ENCODE measurements at places on chromosomes 6 and 20.

- DNase-seq: no peak
Measured at GRCh38 chr6:135522965-135523692, 25.6 kb upstream of the AHI1 start.

DNA sequence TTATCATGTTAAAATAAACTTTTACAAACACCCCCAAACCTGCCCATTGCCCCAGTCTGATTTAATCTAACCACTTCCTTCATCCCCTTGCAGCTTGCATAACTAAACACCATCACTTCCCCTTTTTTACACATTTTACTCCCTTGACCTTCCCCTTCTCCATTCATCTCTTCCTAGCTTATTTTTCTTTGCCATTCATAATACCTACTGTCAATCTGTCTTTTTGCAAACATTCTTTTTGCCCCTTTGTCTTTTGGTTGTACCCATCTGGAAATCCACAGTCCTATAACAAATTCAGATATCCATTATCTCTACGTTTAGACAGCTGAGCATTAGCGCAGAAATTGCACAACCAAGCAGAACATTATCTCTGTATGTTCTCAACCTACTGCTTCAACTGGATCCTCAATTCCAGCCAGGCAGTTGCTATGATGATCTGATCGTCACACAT lies 51.2 kb downstream of the C6orf52 start:
- DNase-seq: no peak

GRCh38 chr6:129015721-129016120 lies 132.8 kb downstream of the LAMA2 start:
- no peak for DNase-seq

- DNase-seq: no peak
Measured at GRCh38 chr6:136962661-136963060, 40.6 kb downstream of the SLC35D3 start.

DNA sequence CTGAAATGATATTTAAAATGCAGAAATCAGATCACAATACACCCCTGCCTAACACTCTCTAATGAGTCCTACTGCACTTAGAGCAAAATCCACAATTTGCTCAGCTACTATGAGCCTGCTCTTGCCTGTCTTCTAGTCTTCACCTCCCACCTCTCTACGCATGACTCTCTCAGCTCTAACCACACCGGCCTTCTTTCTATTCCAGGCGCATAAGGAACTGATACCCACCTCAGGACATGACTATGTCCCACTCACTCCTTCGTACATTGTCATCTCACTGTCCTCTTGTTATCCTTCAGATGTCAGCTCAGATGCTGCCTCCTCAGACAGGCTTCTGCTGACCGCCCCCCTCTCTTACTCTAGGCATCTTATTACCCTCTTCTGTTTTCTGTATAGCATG lies 201.0 kb upstream of the FLRT3 start:
- DNase-seq: no peak

DNA sequence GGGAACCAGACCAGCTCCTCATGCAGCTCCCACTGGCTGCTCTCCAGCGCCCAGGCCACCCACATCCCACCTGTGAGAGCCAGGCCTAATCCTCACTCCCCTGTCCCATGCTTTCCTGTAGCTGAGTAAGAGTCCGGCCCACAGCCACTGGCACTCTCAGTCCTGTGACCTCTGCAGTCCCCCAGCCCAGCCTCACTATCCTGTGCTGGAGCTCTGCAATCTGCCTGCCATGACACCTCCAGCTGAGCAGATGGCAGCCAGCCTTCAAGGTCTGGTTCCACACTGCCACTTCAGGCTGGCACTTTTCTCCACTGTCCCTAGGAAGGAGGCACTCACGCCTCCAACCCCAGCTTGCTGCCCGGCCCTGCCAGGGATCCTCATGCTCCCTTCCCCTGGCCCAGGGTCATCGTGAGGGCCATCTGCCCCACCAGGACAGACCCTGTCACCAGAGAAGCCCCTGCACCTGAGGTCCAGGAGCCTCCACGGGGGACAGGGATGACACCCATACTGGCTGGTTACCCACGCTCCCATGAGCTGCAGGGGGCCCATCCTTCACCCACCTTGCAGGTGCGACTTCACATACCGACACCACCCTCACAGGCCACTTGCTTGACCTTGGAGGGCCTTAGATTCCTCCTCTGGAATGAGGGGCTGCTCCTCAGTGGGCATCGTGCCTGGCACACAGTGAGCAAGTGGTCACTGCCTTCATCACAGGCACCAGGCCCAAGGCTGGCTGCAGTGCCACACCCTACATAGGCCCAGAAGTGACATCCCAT lies 100.1 kb downstream of the ASXL1 start:
- no peak for DNase-seq

GRCh38 chr6:56749632-56750151 lies 107.0 kb upstream of the DST start:
- DNase-seq: no peak

GRCh38 chr6:137136065-137136464 lies 37.4 kb downstream of the IL22RA2 start:
- DNase-seq: no peak

DNA sequence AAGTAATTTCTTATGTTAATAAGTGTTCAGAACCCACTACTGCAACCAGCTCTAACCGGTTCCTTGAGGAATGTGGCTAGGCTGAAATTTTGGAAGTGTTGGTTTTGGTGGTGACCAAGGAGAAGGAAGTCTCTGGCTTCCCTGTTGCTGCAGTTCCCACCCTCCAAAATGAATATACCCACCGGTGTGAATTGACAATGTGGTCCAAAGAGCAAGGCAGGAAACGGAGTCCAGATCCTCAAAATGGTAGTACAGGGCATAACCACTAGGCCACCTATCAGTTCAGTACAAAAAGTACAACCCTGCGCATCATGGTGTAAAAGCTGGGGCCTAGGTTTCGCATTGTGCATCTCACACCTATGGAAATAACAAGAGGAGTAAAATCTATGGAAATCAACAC lies 2.8 kb downstream of the ADNP start:
- DNase-seq: no peak

DNA sequence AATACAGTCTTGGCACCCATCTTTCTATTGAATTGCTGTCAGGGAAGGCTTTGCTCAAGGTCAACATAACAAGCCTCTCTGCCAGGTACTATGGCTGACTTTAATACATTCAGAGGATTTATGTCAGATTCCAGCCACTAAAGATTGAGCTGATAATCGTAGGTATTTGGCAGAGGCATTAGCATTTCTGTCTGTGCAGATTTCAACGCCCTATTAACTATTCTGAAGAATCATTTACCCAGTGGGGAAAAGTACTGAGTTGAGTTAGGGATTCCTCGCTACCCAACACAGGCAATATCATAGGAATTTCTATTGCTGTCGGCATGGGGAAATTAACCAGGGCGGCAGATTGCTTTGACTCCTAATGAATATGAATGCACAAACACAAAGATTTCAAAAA lies 233.7 kb upstream of the SPTLC3 start:
- no peak for DNase-seq

DNA sequence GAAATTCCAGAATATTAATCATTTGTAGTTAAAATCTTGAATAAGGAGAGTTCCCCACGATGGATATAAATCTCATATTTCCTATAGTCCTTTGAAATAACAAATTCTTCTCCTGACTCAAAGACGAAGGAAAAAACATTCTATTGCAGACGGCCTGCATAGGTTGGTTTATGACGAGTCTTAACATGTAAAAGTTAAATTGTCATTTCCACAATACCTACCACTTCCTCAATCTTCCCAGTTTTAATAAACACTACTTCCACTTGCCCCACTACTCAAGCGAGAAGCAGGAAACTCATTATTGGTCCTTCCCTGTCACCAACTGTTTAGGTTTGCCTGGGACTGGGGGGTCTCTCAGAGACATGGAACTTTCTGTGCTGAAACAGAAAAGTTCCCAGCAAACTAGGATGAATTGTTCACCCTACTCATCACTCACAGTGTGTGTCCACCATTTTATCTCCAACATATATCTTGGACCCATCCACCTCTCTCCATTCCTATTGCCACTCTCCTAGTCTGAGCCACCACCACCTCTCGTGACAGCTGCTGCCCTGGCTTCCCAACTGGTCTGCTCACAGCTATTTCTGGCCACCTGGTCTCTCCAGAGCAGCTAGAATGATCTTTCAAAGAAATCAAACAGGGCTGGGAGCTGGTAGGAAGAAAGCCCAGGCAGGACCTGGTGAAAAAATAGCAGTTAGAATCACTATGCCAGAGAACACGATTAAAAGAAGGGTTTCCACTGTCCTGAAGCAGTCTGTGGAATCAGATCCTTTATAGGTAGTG lies 15.1 kb upstream of the ZSCAN9 start:
- DNase-seq: no peak

- DNase-seq: no peak
Measured at GRCh38 chr6:109253366-109253765, 128.9 kb downstream of the CD164 start.

- no peak for DNase-seq
Measured at GRCh38 chr6:116667623-116668022, 943 bp downstream of the ZUP1 start.

GRCh38 chr6:158095031-158095430 lies 73.0 kb downstream of the SERAC1 start:
- DNase-seq: no peak

- DNase-seq: no peak
Measured at GRCh38 chr6:44797746-44798145, 410.2 kb downstream of the CDC5L start.

DNA sequence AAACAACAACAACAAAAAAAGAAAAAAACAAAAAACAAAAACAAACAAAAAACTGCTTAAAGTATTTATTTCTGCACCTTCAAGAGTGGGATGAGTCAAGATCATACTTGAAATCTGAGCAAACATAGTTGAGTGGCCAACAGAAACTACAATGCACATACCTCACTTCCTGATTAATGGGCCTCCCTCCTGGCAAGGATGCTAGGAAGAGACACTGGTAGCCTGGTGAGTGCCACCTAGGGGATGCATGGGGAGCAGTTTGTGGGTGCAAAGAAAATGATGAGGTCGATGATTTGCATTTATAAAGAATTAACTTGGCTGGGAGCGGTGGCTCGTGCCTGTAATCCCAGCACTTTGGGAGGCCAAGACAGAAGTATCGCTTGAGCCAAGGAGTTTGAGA lies 808.1 kb downstream of the MAFB start:
- DNase-seq: no peak

DNA sequence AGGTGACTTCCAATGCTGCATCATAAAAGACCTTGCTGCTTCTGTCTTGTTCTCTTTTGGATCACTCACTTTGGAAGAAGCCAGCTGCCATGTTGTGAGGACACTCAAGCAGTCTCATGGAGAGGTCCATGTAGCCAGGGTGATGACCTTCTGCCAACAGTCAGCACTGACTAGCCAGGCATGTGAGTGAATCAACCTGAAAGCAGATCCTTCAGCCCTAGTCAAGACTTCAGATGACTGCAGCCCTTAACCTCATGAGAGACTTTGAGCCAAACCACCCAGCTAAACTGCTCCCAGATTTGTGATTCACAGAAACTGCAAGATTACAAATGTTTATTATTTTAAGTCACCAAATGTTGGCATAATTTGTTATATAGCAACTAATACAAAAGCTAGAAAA lies 86.0 kb upstream of the IYD start:
- DNase-seq: no peak

DNA sequence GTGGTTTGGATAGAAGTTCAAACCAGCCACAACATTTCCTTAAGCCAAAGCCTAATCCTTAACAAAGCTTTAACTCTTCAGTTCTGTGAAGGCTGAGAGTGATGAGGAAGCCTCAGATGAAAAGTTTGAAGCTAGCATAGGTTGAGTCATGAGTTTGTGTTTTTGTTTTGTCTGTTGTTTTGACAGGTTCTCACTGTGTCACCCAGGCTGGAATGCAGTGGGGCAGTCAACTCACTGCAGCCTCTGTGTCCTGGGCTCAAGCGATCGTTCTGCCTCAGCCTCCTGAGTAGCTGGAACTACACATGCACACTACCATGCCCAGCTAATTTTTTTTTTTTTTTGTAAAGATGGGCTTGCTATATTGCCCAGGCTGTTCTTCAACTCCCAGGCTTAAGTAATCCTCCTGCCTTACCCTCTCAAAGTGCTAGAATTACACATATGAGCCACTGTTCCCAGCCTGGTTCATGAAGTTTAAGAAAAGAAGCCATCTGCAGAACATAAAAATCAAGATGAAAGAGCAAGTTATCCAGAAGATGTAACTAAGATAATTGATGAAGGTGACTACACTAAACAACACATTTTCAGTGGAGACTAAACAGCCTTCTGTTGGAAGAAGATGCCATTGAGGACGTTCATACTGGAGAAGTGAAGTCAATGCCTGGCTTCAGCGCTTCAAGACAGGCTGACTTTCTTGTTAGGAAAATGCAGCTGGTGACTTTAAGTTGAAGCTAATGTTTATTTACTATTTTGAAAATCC lies 96.2 kb downstream of the SMAP1 start:
- no peak for DNase-seq

DNA sequence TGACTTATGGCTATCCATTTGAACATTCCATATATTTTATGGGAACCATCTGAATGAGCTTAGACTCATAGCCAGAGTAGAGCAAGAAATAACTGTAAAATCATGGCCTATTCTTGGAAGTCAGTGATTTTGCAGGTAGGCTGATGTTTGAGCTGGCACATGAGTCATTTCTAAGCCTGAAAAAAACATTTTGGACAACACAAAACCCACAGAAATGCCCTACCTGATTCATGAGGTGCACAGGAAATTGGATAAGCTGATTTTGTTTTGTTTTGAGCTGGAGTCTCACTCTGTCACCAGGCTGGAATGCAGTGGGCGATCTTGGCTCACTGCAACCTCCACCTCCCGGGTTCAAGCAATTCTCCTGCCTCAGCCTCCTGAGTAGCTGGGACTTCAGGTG lies 443.0 kb downstream of the PKHD1 start:
- DNase-seq: no peak

GRCh38 chr6:112321941-112322424 lies 25.1 kb upstream of the RFPL4B start:
- no peak for DNase-seq

DNA sequence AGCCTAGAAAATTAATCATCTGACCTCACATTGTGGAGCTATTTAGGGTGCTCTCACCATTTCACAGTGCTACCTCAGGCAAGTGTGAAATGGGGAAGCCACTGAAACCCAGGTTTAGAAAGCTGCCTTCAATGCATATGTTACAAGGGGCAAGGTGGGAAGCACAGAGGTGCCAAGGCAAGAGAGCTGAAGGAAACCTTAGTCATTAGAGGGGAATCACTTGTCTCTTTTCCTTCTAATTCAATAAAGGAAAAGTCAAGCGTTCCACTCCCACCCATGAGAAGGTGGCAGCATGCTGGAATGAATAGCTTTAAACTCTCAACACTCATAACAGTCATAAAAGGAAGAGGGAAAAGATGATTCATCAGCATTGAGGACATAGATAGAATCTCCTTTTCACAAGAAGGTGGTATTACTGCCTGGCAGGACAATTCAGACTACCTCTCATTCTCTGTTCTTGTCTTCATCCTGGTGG lies 251.9 kb upstream of the IRAK1BP1 start:
- DNase-seq: no peak

DNA sequence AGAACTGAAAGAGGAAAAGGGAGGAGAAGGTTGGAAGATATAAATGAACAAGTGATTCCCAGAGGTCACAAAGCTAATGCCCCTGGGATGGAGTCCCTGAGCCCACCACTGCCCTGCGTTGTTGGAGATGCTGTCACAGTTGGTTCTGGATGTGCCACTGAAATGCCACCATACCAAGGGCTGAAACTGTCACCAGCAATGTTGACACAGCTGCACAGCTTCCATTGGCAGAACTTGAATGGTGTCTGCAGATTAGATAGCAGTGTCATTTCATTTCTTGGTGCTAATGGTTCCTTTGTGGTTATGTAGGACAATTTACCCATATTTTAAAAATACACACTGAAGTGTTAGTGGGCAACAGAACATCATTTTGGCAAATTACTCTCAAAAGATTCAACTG lies 120.7 kb downstream of the TBXT start:
- no peak for DNase-seq
